ENCODE measurements at places on chromosomes 7 and 10.

- peak; percentile 39 for DNase-seq
Observed at GRCh38 chr7:128405471-128406313, 4.1 kb downstream of the IMPDH1 start.

GRCh38 chr7:128841921-128842673, 11.9 kb downstream of the FLNC start:
- DNase-seq = peak; percentile 43

DNA sequence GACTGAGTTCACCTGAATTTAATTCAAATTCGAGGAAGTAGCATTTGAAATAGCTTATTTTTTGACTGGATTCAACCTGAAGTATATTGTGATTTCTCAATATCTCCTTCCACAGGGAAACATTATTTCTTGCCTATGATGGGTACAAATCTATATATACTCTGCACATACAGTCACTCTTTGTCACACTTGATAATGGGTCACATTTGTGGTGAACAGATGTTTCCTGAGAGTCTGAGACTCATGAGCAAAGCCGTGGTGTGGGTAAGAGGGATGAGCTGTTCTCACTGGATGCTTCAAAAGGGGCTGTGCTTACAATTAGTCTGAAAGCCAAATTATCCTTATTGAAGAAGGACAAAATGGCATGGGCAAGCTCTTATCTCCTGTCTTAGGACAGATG, 18.0 kb upstream of the TBXAS1 start:
- no peak for DNase-seq

- DNase-seq = no peak
Observed at GRCh38 chr7:50978633-50979215, 196.0 kb upstream of the GRB10 start.

- DNase-seq = no peak
Observed at GRCh38 chr10:104337521-104337984, 712 bp downstream of the ITPRIP start.

- DNase-seq = no peak
Observed at GRCh38 chr10:127040756-127041155, 135.5 kb downstream of the DOCK1 start.

GRCh38 chr10:6813306-6813705, 233.2 kb upstream of the PRKCQ start:
- DNase-seq = no peak

- DNase-seq = no peak
Observed at GRCh38 chr10:111211706-111212105, 134.9 kb downstream of the ADRA2A start.

GRCh38 chr10:114534571-114534981, 123.5 kb downstream of the ABLIM1 start:
- DNase-seq = no peak

All from stimulated activated CD4-positive, alpha-beta T cell treated with anti-CD3 and anti-CD28 coated beads, TNF-alpha, amount 100 ng/mL, for 1 hour (primary cell).